ENCODE measurements at places on chromosomes 7 and 10.

DNA sequence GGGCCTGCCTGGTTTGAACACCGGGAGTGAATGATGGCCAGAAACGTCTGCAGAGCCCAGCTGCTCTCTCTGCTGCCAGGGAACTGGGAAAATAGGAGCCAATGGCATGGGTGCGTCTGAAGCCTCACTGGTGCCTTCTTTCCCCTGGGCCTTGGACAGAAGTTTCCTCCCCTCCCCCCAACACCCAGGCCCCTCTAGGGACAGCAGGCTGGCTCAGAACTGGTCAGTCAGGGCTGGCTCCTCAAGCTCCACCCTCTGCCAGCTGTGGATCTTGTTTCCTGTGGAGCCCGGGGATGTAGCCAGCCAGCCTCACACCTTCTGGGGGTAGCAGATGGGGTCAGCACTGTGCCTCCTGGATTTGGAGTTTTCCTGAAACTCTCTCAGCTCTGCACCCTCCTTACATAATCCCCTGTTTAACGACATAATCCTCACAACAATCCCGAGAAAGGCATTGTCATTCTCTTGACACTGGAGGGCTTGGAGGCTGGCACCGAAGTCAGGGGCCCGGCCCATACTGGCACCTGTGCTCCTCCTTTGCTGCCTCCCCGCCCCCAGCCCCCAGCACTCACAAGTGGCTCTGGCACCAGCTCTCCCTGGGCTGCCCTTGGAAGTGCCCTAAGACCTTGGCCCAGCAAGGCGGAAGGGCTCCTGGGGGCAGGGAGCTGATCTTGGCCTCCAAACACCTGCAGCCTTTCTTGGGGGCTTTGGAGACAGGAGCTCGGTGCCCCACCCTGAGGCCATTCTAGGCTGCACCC, 5.7 kb downstream of the LDB3 start:
- no peak for DNase-seq

DNA sequence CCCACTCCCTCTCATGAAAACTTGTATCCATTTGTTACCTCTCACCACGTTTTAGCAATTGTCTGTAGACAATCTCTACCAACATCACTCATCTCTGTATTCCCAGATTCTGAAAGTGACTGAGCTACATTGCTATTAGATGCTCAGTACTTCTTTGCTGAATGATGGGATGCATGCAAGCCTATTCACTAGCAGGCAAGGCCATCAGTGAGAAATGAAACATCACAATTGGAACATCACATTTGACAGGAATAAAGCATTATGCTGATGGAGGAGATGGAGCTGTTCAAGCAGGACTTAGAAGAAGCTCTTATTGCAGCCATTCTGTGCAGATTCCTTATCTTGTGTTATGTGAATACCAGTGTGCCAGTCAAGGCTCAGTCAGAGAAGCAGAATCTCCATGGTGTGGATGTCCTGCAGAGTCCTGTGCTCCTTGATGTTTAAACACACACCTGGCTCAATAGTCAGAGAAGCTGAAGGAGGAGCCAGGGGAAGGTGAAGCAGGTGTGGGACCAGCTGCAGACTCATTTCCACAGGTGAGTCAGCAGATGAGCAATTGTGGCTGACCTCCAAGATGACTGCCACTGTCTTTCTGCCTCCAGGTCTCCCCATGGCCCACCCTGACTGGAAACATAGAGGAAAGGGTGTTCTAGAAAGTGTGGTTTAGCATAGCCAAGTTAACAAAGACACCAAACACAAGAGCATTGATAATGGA, 965.5 kb downstream of the GRID1 start:
- no peak for DNase-seq

GRCh38 chr10:125936331-125936730, 40.0 kb downstream of the FANK1 start:
- no peak for DNase-seq

GRCh38 chr7:106140406-106141173, 28.5 kb upstream of the SYPL1 start:
- no peak for DNase-seq

- peak; percentile 50 for DNase-seq
Measured at GRCh38 chr10:83965473-83965872, 173.8 kb upstream of the GHITM start.

Data from ELF-1 (cell line).